HS-27A (cell line): ENCODE measurements at places on chromosomes 3 and 15.

GRCh38 chr3:112546216-112546759 is 15.5 kb downstream of the ATG3 start:
- DNase-seq, result no peak

DNA sequence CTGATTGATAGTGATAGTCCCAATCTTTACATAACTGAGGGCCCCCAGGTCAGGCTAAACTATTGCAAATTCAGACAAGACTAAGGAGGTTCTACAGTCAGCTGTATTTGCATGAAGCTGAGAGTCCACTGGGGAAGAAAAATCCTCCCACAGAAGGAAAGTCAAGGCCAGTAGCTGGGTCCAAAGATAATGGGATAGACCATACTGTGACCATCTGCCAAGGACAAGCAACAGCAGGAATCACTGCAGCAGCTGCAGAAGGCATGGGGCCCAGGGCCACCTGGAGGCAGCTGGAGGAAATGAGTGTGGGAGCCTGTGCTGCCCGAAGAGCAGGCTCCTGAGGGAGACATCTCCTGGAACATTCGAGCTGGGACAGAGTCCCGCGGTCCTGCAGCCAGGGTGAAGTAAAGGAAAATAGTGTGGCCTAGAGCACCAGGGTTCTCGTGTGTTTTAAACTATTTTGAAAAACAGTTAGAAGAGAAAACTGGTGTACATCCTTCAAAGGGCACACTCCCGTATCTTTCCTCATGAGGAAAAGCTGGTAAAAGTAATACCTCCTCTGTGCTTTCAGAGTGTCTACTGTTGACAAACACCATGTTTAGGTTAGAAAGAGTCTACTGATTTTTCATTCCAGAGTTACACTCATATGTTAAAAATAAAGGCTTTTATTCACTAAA is 13.2 kb upstream of the TMEM212 start:
- DNase-seq, result no peak

DNA sequence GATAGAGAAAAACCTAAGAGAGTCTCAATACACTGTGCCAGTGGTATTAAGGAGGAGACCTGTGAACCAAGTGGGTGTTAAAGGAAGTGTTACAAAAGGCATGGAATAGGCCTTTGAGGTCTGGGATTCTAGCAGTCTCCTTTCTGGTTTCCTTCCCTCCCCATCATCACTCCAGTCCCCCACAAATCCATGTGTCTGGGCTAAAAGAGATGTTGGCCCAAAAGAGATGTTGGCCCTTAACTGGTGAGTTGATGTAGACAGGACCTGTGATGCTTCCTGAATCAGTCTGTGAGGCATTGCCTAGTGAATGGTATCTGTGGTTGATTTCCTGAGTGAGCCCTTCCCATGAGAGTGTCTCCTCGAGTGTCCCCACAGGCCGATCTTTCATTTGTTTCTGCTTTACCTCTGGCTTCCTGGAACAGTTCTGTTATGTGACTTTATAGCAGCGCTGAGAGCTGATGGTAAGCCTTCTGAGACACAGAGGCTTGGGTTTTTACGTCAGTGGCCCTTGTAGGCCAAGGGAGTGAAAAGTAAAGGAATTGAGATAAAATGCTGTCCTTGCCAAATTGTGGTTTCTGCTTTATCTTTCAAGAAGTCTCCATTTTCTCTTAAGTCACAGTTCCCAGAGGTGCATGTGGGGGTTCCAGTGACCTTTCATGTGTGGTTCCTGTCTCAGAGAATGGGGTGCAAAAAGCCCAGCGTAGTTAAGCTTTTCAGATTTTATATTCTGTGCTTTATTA is 87.8 kb downstream of the KLHL25 start:
- DNase-seq, result no peak

DNA sequence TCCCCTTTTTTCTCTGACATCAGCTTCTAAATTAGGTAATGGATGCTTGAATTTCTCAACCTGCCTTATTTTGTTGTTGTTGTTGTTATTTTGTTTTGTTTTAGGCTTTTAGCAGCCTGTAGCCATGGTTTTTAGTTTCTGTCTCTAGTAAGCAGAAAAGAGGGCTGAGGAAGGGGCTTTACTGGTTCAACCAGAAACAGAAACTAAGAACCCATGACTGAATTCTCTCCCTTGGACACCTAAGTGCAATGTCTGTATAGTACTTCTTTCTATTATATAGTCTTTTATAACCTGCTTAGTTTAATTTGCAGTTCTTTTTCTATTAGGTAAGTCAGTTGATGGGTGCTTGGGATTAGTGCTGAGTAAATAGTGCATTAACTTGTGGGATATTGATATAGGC is 129.0 kb downstream of the BBX start:
- DNase-seq, result no peak

GRCh38 chr3:177475356-177475665 is 278.0 kb upstream of the TBL1XR1 start:
- no peak for DNase-seq

- DNase-seq, result no peak
Measured at GRCh38 chr3:7508821-7509220, 647.9 kb downstream of the GRM7 start.

GRCh38 chr15:87219650-87220615 is 1036.6 kb downstream of the NTRK3 start:
- DNase-seq, result no peak

- DNase-seq, result no peak
Measured at GRCh38 chr15:37771465-37771864, 163.0 kb upstream of the TMCO5A start.

DNA sequence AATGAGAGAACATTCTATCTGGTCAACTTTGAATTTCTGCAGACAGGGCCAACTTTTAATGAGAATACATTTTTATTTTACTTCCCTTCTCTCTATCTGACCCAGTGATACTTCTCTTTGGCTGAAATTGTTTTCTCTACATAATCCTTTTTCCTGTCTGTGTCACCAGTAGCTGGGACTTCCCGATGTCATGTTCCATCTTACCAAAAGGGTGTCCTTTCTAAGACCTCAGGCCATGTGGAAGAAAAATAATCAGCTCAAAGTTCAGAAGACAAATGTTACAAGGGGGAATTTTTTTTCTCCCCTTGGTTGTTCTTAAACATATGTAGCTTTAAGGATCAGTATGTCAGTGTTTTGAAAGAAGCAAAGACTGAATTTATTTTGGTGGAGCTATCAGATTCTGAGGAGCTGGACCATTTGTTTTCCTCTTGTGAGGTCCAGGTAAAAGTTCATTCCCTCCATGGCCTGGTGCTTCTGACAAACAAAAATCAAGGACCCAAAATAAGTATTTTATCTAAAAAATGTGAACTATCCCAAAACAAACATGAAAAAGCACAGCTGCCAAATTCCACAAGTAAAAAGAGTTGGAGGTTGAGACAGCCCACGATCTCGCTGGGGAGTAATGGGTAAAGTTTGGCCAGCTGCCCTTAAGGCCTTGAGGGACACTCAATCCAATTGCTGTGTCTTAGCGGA is 859.4 kb upstream of the NR2F2 start:
- peak; percentile 58 for DNase-seq

DNA sequence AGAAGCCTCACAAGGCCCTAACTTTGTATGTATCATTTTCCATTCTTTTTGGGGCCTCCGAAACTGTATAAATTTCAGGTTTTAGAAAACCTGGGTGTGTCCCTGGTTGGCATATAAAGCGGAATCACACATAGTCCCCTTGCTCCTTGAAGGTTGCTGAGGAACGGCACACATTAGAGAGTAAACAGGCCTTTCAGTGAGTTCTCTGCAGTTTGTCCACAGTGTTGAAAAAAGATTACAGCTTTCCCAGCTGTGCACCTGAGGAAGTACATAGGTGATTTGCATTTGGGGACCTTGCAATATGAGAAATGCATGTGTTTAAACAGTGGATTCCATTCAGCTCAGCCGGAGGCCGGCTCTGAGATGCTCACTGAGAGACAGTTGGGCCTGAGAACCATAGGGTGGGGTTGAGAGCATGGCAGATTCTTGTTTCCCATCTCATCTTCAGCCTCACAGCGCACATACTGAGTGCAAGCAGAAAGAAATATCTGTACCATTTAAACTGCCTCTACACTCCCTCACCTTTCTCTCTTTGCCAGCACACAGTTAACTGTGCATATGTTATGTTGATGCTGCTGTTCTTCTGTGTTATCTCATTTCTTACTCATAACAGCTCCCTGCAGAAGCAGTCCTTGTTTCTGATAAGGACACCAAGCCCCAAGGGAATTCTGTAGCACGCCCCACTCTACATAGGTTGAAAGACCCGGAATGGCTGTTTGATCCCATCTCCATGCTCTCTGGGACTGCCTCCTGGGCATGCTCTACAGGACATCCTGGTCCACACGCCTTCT is 60.4 kb downstream of the BOC start:
- DNase-seq, result no peak

DNA sequence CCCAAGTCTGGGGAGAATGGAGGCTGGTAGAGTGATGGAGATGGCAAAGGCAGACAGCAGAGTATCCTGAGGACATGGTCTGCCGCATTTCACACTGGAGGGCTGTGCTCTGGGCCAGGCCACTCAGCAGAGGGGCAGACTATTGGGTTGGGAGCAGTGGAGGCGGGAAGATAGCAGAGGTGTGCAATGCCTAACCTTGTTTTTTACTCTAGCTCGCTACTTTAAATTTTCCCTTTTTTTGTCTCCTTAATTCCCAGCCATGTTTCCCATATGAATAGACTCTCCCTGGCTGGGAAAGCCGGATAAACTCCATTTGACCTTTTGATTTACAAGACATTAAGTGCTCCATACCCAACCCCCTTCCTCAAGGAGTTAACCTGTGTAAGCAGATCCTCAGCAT is 33.5 kb upstream of the ST6GAL1 start:
- no peak for DNase-seq
